ENCODE measurements at places on chromosomes 3 and 15. TPM values are rescaled to one million over a fixed set of nuclear protein-coding genes. Genes with fewer than 3 reads are reported as not detected.

DNA sequence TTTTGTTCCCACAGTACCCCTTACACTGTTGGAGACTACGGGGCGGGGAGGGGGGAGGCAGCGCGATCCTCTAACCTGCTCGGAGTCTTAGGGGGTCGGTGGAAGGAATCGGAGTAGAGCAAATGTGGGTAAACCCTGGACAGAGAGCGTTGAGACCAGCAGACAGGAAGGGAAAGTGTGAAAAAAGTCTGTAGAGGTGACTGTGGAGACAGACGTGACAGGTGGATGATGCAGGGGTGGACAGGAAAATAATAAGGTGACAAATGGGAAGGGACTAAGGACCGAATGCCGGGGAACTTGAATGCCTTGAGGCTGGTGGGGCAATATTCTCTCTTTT lies 424 bp downstream of the EAF2 start:
- DNase-seq, result no peak

DNA sequence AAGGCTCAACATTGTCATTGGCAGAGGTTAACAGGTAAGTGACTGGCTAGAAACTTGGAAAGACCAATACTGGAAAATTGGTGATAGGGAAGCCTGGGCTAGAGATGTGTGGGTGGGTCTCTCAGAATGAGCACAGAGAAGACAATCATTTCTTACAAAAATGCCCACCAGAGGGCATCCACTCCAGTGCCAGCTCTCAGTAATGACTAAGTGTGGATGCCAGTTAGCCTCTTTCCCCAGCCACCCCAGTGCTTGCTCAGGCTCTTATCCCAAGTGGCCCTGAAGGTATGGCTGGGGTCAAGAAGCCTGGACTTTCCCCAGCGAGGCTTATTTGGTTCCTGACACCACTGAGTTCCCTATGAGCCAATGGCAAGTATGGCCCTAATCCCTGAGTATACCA lies 115.9 kb upstream of the ST8SIA2 start:
- DNase-seq, result peak; percentile 13

Gene HYKK
- total RNA-seq, result 2.2 TPM

Gene ITIH1
- total RNA-seq, result not detected
